ENCODE measurements at places on chromosomes 4 and X.

GRCh38 chr4:152579916-152580315 lies 44.0 kb upstream of the FBXW7 start:
- no peak for DNase-seq

GRCh38 chrX:115260330-115260729 lies 26.4 kb upstream of the LRCH2 start:
- DNase-seq = no peak

DNA sequence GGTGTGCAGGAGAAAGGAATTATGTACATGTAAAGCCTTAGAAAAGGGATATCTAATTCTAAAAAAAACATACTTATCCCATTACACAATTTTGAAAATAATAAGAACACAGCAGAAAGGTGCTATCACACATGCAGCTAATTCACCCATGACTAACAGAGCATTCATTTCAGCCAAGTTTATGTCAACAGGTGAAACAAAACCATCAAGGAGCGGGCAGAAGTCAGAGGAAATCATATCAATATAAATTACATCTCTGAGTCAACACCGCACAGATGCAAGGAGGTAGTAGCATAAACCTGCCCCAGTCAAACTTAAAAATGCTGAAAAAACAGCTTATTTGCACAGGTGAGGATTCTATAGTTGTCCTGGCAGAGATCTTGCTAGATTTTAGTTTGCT lies 197.9 kb downstream of the PRDM5 start:
- DNase-seq = no peak

DNA sequence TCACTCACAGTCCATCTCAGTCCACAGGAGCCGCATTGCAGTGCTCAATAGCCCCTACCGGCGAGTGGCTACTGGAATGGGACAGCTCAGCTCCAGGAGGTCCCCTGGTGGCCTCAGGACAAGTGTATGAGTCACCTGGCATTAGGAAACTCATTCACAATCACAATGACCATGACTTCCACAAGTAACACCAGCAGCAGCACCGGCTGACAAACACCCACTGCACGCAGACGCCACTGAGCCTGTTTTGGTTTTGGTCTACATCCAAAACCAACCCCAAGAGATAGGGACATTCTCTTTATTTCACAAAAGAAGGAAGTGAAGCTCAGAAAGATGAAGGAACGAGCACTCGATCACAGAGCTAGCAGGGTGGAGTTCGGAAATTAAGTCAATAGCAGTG lies 8.1 kb downstream of the JAKMIP1 start:
- DNase-seq = no peak

DNA sequence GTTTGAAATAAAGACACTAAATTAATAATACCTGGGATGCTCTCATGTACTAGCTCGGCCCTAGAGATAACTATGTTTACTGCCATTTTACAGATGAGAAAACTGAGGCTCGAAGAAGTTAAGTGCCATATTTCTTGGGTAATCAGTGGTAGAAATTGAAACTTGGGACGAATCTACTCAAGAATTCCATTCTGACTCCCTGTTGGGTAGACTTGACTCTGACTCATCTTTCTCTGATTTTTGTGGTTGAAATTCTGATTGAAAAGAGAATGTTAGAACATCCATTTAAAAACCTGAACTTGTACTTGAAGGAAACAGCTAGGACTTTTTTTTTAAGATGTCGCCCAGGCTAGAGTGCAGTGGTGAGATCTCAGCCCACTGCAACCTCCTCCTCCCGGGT lies 50.1 kb upstream of the NSUN7 start:
- DNase-seq = no peak

DNA sequence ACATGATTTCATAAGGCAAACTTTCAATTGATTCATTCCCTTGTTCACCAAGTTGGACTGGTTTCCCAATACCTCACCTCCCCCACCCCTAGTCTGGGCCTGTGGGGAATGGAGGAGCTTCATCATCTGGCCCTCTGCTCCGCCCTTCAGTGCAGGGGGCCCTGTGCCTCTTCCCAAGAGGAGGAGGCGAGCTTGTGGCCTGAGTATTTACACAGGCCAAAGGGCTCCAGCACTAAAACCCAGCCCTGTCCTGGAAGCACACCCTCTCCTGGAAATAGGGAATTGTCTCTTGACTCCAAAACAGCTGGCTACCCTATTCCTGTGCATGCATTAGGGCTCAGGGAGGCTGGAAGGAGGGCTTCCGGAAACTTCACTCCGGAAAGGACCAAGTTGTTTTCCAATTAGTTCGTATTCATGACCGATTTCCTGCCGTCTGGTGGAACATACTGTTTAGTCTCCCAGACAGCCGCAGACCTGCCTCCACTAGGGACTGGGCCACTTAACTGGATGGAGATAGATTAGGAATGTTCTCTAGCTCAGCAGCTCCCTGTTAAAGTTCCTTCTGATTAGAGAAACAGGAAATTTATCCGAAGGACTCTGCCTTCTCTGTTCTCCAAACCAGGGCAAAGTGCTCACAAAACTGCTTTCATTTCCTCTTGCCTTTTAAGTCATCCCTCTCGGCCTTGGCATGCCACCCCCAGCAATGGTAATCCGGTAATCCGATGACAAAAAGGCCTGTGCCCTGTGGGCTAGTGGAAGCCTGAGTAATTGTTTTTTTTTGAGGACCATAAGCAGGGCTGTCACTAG lies 5.8 kb downstream of the SRPX2 start:
- no peak for DNase-seq

DNA sequence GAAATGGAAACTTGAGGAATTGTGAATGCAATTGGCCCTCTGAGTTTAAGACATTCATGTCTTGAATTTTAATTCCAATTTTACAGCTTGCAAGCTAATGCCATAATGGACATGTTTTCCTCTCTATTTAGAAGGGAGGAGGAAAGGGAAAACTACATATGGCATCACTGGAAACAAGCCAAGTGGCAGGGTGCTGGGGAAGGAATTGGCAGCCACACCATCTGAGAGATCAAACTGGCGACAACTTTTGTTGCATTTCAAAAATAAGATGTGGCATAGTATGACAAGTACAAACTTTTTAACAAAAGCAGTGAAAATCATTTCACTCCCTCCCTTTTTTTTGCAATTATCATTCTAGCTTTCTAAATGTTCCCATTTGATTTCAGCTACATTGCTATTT lies 615.6 kb downstream of the CENPC start:
- no peak for DNase-seq

GRCh38 chr4:168524006-168524405 lies 27.2 kb downstream of the PALLD start:
- DNase-seq = no peak

DNA sequence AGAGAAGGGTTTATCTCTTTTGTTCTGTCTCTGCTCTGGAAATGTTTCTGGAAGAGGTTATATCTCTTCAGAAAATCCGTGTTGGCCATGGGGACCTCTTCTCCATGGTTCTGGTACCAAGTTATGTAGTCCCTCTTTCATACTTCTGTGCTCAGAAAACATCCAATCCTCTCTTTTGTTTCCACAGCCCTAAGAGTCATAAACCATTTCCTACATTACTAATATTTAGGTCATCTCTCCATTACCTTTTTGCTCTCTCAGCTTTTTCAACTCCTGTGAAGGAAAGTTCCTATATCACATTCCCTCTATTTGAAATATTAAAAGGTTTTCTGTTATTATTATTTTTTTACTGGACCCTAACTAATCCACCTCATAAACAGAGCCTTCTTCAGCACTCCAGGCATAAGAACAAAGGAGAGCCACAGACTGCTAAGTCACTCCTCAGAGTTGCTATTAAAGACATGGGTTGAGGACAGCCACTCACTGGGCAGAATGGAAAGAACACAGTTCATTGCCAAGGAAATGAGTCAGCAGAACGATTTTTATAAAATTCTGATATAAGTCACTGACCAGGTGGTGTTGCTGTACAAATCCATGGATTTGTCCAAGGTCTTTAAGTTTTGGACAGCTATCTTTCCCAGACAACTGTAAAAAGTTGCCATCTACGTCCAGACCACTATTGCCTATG lies 122.4 kb upstream of the NPY2R start:
- no peak for DNase-seq

GRCh38 chrX:115234461-115234860 lies 565 bp upstream of the LRCH2 start:
- no peak for DNase-seq

DNA sequence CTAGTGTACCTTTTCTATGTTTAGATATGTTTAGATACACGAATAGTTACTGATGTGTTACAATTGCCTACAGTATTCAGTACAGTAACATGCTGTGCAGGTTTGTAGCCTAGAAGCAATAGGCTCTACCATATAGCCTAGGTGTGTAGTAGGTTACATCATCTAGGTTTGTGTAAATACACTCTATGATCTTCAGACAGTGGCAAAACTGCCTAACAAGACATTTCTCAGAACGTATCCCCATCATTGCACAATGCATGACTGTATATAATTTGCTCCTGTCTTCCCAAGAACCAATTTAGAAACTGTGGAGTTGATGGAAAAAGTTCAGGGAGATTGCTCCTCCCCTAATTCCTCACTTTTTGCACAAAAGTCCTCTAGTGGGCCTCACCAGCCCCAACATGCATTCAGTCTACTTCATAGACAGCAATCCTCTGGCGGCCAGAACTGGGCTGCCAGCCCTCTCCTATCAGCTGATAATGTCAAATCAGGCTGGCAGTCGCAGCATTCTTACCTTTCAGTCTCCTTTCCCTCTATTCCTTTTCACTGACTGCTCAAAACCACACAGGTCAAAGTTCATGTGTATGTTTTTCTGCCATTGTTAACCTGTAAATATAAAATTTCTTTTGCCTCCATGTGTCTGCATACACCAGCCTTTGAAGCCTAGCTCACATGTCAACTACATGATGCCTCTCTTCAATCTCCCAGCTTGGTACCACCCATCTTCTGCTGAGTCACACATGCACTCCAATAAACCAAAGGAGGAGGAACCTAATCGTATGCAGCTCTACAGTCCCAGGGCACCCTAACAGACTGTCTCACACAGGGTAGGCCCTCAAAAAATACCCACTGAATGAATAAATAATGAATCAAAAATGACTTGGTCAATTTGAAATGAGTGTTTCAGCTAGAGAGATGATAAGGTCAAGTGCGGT lies 32.0 kb downstream of the BCLAF3 start:
- no peak for DNase-seq

DNA sequence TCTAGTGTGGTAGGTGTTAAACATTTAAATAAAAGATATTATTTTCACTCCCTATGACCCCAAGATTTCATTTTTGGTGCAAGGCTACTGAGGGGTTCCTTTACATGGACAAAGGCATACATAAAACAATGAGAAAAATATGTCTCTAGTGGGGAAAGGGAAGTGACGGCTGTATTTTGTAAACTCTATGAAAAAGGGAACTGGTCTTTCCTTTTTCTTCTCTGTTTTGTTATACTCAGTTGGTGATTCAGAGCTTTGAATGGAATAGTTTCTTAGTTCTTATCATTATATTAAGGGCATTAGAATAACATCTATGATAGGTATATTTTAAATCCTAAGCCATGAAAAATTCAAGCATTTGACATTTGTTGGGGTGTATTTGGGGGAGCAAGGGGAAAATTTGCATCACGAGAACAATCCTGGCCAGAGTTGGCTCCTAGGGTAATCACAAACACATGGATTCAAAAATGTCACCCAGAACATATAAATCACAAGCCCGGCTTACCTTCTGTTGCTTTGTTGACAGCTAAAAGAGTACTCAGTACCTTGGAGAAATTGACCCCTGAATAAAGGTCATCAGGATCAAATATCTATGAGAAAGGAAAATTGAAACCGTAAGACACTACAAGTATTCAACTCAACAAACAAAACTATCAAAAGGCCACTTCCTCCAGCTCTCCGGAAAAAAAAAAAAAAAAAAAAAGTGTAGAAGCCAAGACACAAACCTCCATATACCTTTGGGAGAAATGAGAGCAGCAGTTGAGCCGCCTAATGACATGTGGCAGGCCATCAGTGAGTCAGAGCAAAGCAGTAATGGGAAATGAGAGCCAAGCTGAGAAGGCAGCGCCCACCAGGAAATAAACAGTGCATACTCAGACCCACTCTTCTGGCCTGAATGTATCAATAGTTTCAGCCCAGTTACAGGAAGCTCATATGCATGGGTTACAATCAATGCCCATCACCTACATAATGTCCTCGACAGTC lies 33.4 kb downstream of the ARHGEF6 start:
- DNase-seq = no peak

GRCh38 chr4:632926-633325 lies 7.6 kb downstream of the PDE6B start:
- no peak for DNase-seq

- DNase-seq = no peak
These were observed 64.1 kb downstream of the USP46 start for GRCh38 chr4:52595001-52595400.

DNA sequence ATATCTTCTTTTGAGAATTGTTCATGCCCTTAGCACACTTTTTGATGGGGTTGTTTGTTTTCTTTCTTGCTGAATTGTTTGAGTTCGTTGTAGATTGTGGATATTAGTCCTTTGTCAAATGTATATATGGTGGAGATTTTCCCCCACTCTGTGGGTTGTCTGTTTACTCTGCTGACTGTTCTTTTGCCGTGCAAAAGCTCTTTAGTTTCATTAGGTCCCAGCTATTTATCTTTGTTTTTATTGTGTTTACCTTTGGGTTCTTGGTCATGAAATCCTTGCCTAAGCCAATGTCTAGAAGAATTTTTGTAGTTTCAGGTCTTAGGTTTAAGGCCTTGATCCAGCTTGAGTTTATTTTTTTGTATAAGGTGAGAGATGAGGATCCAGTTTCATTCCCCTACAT lies 1372.6 kb upstream of the TENM3 start:
- no peak for DNase-seq

- no peak for DNase-seq
These were observed 6.0 kb upstream of the VGLL1 start for GRCh38 chrX:136525738-136526606.

DNA sequence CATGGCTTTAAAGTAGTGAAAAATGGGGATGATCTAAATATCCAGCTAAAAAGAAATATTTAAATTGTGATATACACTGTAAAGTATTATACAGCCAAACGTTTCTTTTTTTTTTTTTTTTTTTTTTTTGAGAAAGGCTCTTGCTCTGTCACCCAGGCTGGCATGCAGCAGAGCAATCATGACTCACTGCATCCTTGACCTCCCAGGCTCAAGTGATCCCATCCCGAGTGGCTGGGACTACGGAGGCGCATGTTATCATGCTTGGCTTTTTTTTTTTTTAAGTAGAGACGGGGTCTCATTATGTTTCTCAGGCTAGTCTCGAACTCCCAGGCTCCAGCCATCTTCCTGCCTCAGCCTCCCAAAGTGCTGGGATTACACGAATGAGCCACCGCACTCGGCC lies 17.1 kb downstream of the SMIM14 start:
- DNase-seq = no peak

DNA sequence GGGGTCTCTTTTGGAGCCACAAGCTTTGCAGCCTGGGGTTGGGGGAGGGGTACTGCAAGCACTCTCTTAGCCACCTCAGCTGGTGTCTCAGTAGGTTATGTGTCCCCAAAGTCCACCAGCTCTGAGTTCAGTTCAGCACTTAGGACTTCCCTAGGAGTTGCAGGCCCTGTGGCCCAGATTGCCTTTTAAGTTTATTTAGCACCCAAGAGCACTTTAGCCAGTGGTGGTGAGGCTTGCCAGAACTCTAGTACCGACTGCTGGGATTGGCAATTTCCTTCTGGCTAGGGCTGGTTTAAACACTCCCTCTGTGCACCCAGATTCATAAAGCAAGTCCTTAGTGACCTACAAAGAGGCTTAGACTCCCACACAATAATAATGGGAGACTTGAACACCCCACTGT lies 489.9 kb upstream of the RPS6KA3 start:
- DNase-seq = no peak

Measured in stimulated activated CD4-positive, alpha-beta T cell treated with anti-CD3 and anti-CD28 coated beads, Interleukin-1b, Interleukin-23, amount 100 ng/mL, for 4 hours (primary cell).